Stimulated activated CD4-positive, alpha-beta T cell treated with anti-CD3 and anti-CD28 coated beads, Interleukin-4, amount 100 ng/mL, for 1 hour (primary cell): ENCODE measurements at places on chromosomes 3 and 15.

- no peak for DNase-seq
These were observed 25.8 kb upstream of the TIMP4 start for GRCh38 chr3:12184541-12184940.

- no peak for DNase-seq
These were observed 407.8 kb downstream of the SHQ1 start for GRCh38 chr3:72440491-72440890.

DNA sequence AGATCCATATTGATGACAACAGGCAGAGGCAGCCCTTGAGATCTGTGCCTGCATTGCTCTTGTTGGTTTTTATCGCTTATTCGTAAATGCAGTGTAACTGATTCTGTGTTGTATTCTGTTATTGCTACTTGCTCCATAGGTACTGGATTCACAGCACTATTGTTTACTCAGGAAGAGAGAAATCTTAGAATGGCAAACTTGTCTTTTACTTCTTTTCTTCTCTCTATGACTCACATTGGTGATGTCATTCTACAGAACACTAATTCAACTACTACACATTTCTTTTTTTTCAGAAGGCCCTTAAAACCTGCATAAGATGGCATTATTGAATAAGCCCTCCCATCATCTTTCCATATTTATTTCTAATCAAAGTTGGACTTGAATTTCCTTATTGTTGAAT, 201.0 kb upstream of the GBE1 start:
- DNase-seq: no peak

DNA sequence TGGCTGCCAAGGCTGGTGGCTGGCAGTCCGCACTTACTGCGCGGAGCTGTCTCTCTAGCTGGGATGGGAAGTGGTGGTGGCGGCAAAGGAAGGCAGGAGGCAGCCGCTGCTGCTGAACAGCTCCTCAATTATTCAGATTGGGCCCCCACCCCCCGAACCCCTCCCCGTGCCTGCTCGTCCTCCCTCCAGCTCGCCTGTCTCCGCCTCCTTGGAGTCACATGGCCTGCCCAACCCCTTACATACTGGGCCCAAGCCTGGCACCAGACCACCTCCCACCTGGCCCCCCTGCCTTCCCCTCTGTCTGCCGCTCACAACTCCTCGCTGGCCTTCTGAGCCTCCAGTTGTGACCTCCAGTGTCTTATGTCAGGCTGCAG, at the start of gene SLC7A14:
Gene SLC7A14 (minus strand): TSS at position 139 of the 374 bp plus-strand sequence. CDS start 59,139 bp downstream, outside the sequence.
- DNase-seq: no peak

- DNase-seq: no peak
These were observed 8.2 kb downstream of the ANKRD34C start for GRCh38 chr15:79290642-79291275.

DNA sequence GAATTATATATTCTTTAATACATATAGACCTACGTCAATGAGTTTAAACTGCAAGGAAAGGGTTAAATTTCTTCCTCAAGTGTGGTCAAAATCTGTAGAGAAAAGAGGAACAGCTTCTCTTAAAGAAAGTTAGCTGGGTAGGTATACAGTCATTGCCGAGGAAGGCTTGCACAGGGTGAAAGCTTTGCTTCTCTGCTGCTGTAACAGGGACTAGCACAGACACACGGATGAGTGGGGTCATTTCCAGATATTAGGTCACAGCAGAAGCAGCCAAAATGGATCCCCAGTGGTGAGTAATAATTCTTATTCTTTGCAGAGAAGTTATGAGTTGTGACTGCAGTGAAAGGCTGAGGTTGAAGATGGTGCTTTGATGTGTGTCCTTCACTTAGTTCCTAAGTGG, at the start of gene CD86:
Gene CD86 (plus strand): TSS at position 148 of the 400 bp plus-strand sequence. CDS start 128 bp downstream, at position 276.
- DNase-seq: no peak

DNA sequence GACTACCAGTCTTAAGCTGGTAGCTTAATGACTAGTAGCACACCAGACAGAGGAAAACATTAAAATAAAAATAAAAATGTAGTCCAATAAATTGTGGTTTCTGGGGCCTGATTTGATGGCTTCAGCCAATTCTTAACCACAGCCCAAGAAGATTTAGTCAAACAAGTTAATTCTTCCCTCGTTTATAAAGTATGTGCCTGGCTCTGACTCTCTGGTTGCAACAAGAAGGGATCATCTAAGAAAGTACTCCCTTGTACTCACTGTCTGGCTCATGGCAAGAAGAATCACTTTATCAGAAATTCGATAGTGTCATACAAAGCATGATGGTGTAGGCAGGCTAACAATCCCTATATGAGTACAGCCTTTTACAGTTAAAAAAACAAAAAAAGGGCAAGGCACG, 141.9 kb downstream of the P3H2 start:
- DNase-seq: no peak

GRCh38 chr3:154123906-154124305, 2.7 kb downstream of the ARHGEF26 start:
- DNase-seq: no peak

DNA sequence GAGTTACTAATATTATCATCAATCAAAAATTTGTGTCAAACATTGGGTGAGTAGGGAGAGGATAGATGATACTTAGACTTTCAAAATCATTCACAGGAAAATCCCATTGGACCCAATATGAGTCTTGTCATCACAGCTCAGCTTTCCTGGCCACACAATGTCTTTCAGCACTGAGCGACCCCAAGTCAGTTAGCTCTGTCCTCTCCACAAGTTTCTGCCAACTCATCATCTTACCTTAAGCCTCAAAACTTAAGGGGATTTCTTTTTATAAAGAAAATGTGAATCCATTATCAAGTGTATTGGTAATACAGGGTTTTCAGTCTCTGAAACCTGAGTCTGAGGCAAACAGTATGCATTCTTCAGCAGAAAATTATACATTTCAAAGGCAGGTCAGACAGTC, 55.8 kb downstream of the SUMF1 start:
- no peak for DNase-seq

DNA sequence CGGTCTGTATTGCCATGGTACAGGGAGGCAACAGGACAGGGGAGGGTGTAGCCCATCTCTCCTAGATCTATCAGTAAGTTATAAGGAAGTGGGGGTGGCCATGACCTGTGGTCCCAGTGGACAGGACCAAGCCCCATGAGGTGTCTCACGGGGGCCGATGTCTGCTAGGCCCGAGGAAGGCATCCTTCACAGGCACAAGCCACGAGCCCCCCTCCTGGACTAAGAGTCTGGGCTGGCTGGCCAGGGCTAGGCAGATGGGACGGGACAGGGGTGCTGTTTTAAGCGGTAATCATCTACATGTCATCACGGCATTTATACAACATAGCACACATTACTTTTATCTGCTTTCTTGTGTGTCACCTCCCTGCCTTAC, 2.6 kb upstream of the TBC1D2B start:
- DNase-seq: no peak

DNA sequence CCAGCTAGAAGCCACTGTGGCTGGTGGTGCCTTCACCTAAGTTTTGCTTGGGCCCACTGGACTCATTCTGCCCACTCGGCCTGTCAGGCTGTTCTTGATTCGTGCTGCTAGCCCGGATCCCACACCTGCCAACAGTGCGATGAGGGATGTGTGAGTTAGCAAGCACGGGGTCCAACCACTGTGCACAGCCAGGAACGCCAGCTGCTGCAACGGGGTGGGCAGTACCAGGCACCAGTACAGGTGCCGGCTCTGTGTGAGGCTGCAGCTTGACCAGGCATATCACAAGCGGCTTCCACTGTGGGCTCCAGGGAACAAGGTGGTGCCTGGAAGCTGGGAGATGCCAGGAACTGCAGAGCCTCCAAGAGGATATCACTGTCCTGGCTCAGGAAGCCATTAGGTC, 481.2 kb downstream of the OTOL1 start:
- DNase-seq: no peak

- no peak for DNase-seq
These were observed 224.4 kb upstream of the ICE2 start for GRCh38 chr15:60703207-60703933.

DNA sequence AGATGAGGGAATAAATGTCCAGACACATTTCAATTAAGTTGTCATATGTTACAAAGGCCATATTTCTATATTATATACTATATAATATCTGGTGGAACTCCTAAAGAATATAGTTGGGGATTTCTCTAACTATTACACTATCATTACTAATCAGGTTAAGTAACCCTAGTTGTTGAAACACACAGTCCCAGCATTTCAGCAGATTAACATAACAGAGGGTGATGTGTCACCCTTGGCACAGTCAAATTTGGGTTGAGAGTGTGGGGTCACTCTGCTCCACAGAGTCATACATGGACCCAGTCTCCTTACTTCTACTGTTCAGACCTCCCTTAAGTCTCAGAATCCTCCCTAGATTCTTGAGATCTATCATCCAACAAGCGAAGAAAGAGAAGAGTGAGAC, 496.4 kb upstream of the MDFIC2 start:
- no peak for DNase-seq

- DNase-seq: no peak
These were observed 101.0 kb upstream of the CPNE4 start for GRCh38 chr3:132135628-132136333.

DNA sequence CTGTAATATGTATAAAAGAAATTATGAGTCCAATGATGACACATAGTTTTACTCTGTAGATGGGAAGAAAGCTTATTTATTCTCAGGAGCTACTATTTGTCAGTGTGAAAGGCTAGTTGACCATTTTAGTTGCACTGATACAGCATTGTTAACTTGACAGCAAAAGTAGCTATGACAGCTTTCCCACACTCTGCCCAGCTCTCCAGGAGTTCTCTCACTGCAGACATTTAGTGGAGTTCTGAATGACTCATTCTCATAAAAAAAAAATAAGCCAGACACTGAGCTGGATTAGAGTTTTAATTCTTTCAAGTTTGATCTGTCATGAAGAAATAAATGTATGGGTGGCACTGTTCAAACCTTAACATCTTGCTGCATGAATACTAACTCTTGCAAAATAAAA, 77.2 kb upstream of the CFAP20DC start:
- DNase-seq: no peak

GRCh38 chr15:68993276-68993675, 21.2 kb upstream of the NOX5 start:
- DNase-seq: no peak

DNA sequence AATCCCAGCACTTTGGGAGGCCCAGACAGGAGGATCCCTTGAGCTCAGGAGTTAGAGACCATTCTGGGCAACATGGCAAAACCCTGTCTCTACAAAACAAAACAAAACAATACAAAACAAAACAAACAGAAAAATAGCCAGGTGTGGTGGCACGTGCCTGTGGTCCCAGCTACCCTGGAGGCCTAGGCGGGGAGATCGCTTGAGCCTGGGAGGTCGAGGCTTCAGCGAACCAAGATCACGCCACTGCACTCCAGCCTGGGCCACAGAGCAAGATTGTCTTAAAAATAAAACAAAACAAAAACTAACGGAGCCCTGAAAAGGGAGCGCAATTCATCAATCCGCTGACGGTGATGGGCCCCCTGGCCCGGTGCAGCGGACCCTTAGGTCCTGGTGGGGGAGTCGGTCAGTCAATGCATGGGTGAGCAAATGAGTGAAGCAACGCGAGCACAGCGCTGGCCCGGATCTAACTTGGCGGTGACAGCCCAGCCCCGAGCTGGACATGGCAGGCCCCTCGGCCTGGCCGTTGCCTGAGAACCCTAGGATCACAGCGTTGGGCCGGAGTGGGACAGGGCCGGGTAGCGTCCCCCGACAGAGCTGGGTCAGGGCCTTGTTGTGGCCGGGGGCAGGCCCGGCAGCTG, 52.4 kb upstream of the BLM start:
- no peak for DNase-seq

DNA sequence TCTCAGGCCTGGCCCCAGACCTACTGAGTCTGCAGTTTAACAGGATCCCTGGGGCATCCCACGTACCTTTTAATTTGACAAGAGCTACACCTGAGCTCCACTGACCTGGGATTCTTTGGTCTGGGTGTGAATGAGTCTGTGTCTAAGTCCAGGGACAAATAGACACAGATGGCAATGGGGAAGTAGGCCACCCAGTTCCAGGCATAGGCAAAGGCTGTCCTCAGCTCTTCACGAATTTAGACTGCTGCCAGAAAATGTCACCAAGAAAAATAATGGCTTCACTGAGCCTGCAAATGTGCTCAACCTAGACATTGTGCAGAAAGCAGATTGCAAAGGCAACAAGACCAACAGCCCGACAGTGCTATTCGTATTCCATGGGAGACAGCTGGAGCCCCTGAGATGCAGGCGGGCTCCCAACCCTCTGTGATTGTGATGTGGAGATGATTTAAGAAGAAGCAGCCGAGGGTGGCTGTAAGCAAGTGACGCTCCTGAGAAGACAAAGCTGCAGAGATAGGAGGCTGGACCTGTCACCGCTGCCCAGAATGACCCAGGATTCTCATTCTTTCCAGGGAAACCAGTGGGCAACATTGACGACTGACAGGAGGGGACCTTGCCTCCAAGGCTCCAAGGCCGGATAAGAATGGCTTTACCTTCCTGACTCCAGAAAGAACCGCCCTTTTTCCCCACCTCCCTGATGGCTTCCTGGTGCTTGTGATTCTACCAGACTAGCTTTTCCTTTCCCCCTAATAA, 39.8 kb upstream of the IREB2 start:
- no peak for DNase-seq

- no peak for DNase-seq
These were observed 9.2 kb upstream of the ITGA11 start for GRCh38 chr15:68441045-68441743.

- DNase-seq: no peak
These were observed 384.7 kb downstream of the PDCD6IP start for GRCh38 chr3:34183114-34183513.

DNA sequence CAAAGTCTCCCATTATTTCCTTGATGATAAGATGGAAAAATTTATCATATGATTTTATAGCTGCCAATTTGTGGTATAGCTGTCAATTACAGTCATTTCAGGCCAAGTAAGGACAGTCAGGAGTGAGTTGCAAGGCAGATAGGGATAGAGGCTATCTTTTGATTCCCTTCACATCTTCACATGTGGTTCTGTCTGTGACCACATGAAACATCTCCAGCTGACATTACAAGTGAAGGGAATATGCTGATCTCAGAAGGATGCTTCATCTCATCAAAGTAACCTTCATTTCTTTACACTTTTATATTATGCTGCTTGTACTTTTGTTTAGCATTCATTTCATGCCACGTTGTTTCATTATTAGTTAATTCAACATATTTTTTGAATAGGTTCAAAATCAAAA, 136.9 kb upstream of the CFAP20DC start:
- no peak for DNase-seq

DNA sequence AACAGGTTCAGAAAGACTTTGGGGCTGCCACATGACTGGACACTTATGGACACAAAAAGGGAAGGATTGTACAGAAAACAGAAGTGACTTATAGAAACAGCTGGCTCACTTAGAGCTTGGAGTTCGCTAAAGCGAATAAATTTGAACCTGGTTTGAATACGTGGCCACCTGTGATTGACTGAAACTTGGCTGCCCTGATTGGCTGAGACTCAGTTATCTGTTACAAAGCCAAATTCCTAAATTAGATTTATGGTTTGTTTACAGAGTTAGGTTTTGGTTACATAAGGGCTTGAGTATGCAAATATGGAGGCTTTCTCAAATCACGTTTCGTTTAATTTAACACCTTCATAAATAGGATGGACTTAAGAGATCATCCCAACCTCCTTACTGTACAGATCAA, 270.2 kb downstream of the THSD4 start:
- DNase-seq: no peak

DNA sequence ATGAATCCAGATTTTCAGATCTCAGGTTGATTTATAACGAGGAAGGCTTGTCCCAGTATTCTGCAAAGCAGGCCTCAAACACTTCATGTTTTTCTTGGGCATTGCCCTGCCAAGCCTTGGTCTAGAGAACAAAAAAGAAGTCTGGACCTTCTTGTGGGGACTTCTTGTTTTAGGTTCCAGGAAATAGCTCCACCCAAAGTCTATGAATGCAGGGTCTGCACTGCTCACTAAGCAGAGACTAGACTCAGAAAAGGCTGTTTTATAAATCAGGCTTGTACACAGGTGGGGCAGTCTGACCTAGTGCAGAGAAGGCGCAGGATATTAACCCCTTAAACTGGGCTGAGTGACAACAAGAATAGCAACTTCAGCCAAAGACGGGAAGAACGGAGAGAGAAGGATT, 44.3 kb downstream of the GLB1 start:
- no peak for DNase-seq
